ENCODE measurements at places on chromosomes 1 and 21. TPM values are rescaled to one million over a fixed set of nuclear protein-coding genes. Genes with fewer than 3 reads are reported as not detected.

DNA sequence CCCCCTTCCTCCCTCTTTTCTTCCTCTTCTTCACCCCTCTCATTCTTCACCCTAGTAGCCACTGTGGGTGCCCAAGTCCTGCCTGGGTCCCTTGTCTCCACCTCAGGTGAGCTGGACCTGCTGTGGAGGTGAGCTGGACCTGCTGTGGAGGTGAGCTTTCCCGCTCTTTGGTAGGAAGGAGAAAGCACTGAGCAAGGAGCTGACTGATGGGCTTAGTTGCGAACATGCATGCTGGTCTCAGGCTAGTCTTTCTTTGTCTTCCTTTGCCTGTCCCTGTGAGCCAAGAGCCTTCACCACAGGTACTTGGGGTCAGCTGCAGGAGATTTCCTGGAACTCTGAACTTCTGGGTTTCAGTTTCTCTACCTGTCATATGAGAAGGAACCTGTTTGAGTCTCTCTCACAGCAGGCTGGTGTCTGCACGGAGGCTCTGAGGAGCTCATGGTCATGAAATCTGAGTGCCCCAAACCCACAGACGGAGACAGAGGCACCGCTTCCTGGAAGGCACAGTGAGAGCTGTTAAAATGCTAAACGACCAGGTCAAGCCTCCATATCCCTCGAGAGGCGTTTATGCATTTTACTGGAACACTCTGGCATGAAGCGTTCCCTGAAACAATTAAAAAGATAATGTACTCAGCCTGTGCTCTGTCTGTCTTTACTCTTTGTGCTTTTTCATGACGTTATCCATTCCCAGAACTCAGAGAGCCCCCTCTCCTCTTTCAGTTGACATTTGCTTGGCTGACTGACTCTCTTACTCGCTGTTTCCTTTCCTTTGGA, 69.5 kb downstream of the RHOU start:
- DNase-seq, result no peak
- no peaks in the 10 kb centered on the region for H3K27me3 ChIP-seq
- H3K4me3 ChIP-seq, result peak overlapping the region; percentile 23
- H3K36me3 ChIP-seq, result no peaks in the 10 kb centered on the region

GRCh38 chr1:31354283-31354682, 18.6 kb downstream of the FABP3 start:
- no peaks in the 10 kb centered on the region for H3K27me3 ChIP-seq
- no peak overlapping the region for H3K4me3 ChIP-seq
- no peaks in the 10 kb centered on the region for H3K4me1 ChIP-seq
- H3K27ac ChIP-seq, result no peak overlapping the region
- peaks cover 23% of the 10 kb centered on the region for H3K36me3 ChIP-seq
- no peak for DNase-seq

The SYCP1 gene
- total RNA-seq, result not detected

GRCh38 chr1:171683870-171684269, 31.4 kb upstream of the MYOC start:
- DNase-seq, result no peak
- no peaks in the 10 kb centered on the region for H3K36me3 ChIP-seq
- no peak overlapping the region for H3K27ac ChIP-seq
- no peak overlapping the region for H3K4me3 ChIP-seq

- DNase-seq, result no peak
- no peaks in the 10 kb centered on the region for H3K36me3 ChIP-seq
- H3K27ac ChIP-seq, result no peak overlapping the region
- no peaks in the 10 kb centered on the region for H3K4me1 ChIP-seq
Measured at GRCh38 chr1:17070163-17070525, 16.3 kb upstream of the SDHB start.

The MAP3K21 gene
- 3.0 TPM for total RNA-seq

DNA sequence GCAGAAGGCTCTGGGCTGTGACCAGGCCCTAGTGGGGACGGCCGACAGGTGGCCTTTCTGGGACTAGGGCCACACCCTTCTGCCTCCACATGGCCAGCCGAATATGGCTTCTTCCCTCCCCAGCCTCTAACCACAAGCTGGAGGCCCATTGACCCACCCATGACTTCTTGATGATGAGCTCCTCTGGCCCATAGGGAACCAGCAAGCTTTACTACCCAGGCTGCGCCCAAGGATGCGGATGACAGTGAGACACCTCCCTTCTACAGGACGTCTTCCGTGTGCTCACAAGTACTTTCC, 41.0 kb downstream of the LDLRAD2 start:
- H3K4me1 ChIP-seq, result no peaks in the 10 kb centered on the region
- no peaks in the 10 kb centered on the region for H3K27me3 ChIP-seq
- no peak for DNase-seq
- H3K27ac ChIP-seq, result no peak overlapping the region
- no peak overlapping the region for H3K4me3 ChIP-seq
- no peaks in the 10 kb centered on the region for H3K36me3 ChIP-seq

GRCh38 chr1:197093226-197093885, 26.3 kb upstream of the F13B start:
- no peaks in the 10 kb centered on the region for H3K36me3 ChIP-seq
- DNase-seq, result no peak
- no peak overlapping the region for H3K4me3 ChIP-seq
- H3K4me1 ChIP-seq, result no peaks in the 10 kb centered on the region
- no peak overlapping the region for H3K27ac ChIP-seq

DNA sequence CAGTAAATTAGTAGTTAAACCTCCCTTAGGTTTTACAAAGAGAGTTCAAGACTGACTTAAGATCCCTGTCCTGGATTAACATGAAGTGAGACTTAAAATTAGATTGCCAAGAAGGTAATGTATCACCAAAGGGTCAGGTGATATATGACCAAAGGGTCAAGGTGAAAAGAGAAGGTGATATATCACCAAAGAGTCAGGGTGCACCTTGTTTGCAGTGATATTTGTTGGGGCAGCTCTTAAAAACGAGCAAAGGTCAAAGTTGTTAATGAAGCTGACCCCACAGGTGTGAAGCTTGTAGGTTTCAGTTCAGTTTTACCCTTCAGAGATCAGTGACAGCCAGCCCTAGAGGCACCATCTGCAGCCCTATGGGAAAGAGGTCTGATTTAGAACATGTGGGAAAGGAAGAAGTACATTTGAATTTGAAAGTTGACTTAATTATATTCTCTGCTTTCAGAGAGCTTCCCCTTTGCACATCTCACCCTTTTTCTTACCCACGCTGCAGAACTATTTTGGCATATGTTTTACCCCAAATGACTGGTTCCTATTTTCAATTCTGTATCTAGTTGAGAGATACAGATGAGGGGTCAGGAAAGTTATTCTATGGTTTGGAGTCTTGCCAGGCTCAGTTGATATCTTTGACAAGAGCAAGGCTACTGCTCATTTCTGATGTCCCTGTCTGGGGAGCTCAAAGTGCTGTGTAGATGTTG, 170.8 kb downstream of the S1PR1 start:
- no peak for DNase-seq
- H3K4me1 ChIP-seq, result no peaks in the 10 kb centered on the region
- no peaks in the 10 kb centered on the region for H3K36me3 ChIP-seq
- no peaks in the 10 kb centered on the region for H3K27me3 ChIP-seq
- no peak overlapping the region for H3K27ac ChIP-seq
- H3K4me3 ChIP-seq, result no peak overlapping the region

The SNX7 gene
- 0.83 TPM for total RNA-seq

- H3K4me1 ChIP-seq, result no peaks in the 10 kb centered on the region
- H3K4me3 ChIP-seq, result no peak overlapping the region
Measured at GRCh38 chr1:115537415-115537814, 104.4 kb upstream of the VANGL1 start.

The CA6 gene
- total RNA-seq, result not detected

- H3K4me3 ChIP-seq, result no peak overlapping the region
- DNase-seq, result no peak
- no peaks in the 10 kb centered on the region for H3K4me1 ChIP-seq
- H3K27me3 ChIP-seq, result no peaks in the 10 kb centered on the region
Measured at GRCh38 chr1:167360120-167360519, 139.4 kb downstream of the POU2F1 start.

Measured in CD4-positive, alpha-beta memory T cell (primary cell).